Lung microvascular endothelial cell (primary cell): ENCODE measurements at places on chromosomes 5 and 9. TPM values are rescaled to one million over a fixed set of nuclear protein-coding genes. Genes with fewer than 3 reads are reported as not detected.

DNA sequence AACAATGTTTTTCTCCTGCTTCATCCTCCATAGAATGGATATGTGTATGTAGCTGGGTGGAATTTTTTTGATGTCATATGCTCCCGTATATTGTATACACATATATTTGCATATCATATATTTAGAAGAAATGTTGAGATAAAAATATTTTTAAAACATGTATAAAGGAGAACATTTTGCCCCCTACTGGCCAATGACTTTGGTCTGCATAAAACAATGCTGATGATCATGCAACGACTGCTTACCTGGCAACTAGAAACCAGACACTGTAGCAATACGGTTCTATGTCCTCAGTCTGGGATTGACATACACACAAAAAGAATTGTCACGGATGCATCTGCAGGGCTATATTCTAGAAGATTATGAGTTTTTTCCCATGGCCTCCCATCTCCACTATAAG is 503.6 kb downstream of the ELAVL2 start:
- DNase-seq, result no peak

GRCh38 chr5:39137819-39138451 is 63.7 kb upstream of the RICTOR start:
- DNase-seq, result no peak

DNA sequence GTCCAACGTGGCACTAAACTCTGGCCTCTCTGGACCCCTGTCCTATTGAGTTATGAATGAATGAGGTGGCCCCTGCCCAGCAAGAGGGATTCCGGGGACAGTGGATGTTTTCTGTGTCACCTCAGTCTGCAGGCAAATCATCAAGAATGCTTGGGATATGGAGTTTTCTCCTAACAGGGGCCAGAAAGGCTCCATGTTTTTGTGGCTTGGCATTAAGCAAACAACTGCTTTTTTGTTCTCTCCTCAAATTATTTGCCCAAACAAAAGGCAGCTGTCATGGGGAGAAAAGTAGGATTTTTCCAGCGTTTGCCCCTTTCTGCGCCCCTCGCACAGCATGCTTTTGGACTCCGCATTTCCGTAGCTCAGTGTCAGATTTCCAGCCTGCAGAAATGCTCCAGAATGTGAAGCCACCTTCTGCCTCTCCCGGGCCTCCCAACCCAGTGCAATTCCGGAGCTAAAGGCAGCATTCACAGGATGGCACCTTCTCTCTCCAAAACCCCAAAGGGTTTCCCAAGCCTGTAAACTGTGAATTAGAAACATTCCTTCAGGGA is 553.3 kb downstream of the CCDC171 start:
- no peak for DNase-seq

DNA sequence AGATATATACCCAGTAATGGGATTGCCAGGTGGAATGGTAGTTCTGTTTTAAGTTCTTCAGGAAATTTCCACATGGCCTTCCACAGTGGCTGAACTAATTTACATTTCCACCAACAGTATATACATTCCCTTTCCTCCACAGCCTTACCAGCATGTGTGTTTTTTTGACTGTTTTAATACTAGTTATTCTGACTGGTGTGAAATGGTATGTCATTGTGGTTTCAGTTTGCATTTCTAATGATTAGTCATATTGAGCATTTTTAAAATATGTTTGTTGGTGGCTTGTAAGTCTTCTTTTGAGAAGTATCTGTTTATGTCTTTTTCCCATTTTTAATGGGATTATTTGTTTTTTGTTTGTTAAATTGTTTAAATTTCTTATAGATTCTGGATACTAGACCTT is 208.9 kb downstream of the CFAP90 start:
- no peak for DNase-seq

- DNase-seq, result peak; percentile 26
Observed at GRCh38 chr9:130445268-130445983, 665 bp downstream of the ASS1 start.

GRCh38 chr9:104750185-104750767 is 2.8 kb downstream of the NIPSNAP3A start:
- DNase-seq, result no peak

- DNase-seq, result no peak
Observed at GRCh38 chr5:33852837-33853236, 39.0 kb downstream of the ADAMTS12 start.

- DNase-seq, result no peak
Observed at GRCh38 chr5:107658528-107658927, 12.2 kb downstream of the EFNA5 start.

NRG2 gene
- 0.20 and 0.44 TPM in 2 replicates for total RNA-seq

POMT1 gene
- 20.3 and 27.2 TPM in 2 replicates for total RNA-seq

TMEM174 gene
- total RNA-seq, result not detected in 2 replicates
